ENCODE measurements at places on chromosomes 12 and 14. TPM values are rescaled to one million over a fixed set of nuclear protein-coding genes. Genes with fewer than 3 reads are reported as not detected.

P2RX2 gene
- not detected for total RNA-seq

LGR5 gene
- not detected for total RNA-seq

FITM1 gene
- not detected for total RNA-seq

TRPV4 gene
- total RNA-seq: 0.16 TPM

SYNDIG1L gene
- not detected for total RNA-seq

Measured in A549 treated with Hydrocortisone at 1 μM for 4 hours (cell line).